ENCODE measurements at places on chromosomes 12 and 14. TPM values are rescaled to one million over a fixed set of nuclear protein-coding genes. Genes with fewer than 3 reads are reported as not detected.

Gene KRT71
- not detected for total RNA-seq

Gene YARS2
- 23.8 TPM for total RNA-seq

Gene CCDC88C
- total RNA-seq, result 7.1 TPM

Gene TRMT5
- 19.3 TPM for total RNA-seq

Gene C1S
- total RNA-seq, result 51.4 TPM

Gene OR4K17
- total RNA-seq, result not detected

Measured in A549 treated with DMSO at 1 μM for 4 hours (cell line).